ENCODE measurements at places on chromosomes 4 and X.

GRCh38 chr4:25919676-25920075 lies 5.7 kb downstream of the SMIM20 start:
- no peak for DNase-seq

- no peak for DNase-seq
Measured at GRCh38 chrX:13495232-13495631, 74.2 kb upstream of the EGFL6 start.

DNA sequence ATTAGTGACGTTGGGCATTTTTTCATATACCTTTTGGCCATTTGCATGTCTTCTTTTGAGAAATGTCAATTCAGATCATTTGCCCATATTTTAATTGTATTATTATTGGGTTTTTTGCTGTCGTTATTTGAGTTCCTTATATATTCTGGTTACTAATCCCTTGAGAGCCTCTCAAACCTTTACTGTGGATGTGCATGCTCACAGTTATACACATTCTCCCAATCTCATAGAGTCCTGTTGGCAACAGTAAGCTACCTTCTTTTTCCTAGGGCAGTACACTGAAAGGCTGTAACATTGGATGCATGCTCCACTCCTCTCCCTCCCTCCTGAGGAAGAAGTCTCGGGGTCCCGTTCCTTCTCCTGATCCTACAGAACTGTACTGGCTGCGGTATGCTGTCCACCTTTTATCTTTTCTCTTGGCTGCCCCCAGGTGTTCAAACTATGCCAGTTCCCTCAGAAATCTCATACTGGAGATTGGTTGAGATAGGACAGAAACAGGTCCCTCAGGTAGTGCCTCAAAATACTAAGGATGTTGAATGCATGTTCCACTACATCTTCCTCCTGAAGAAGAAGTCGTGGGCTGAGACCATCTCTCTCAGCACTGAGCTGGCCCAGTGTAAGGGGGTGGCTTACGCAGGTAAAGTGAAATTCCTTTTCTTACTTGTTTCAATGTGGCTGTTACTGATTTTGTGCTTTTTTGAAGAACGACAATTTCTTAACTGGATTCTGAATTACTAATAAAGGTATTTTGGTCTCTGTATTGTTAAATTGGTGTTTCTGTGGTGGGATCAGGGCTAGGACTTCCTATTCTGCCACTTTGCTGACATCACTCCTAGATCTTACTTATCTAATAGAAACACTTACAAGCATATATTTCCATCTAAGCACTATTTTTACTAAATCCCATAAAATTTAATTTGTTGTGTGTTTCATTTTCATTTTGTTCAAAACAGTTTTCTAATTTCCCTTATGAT lies 145.4 kb upstream of the HUWE1 start:
- peak; percentile 22 for DNase-seq

DNA sequence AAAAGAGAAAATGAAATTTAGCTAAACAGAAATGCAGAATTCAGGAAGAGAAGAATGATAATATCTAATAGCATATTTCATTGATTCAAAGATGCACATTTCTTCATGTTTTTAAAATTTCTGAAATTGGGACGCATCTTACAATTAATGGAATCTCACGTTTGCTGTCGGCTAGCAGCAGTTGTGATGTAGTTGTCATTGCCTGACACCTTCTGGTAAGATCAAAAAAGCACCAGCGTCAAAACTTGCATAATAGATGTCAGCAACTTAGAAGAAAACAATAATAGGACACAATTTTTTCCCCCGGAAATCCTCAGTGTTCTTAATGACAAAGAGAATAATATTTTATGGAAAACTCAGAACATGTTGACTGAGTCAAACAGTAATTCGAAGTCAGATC lies 29.8 kb upstream of the SLC7A3 start:
- no peak for DNase-seq

GRCh38 chrX:44400588-44400987 lies 57.1 kb upstream of the EFHC2 start:
- DNase-seq: no peak

DNA sequence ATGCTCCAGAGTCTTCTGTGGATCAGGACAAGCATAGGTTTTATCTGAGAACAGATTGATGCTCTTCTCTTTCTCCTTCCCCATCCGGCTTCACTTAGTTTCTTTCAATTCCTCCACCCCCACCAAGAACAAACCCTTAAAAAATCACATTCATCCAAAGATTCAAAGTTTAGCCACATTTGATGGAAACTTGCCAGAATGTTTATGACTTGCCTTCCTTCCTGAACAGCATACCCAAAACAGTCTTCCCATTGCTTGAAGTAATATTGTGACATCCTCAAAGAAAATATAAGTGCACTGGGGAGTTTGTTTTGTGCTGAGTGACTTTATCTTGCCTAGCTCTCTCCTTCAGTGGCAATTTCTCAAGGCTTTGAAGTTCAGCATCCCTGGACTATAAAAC lies 83.0 kb downstream of the MAGEB17 start:
- no peak for DNase-seq

GRCh38 chr4:184751585-184751956 lies 17.7 kb upstream of the CENPU start:
- no peak for DNase-seq

DNA sequence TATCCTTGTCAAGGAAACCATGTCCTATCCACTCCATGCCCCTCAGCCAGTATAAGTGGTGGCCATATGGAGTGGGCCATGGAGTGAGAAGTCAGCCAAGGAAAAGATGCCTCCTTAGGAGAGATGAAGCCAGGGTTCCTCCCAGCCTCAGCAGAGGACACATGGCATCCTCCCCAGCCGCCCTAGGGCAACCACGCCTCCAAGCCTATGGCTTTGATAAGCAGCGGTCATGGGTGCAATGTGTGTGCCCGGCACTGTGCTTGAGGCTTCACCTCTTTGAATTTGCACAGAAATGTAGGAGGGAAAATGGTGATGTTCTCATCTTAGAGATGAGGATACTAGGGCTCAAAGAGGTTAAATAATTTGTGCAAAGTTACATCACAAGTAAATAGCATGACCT lies 34.6 kb upstream of the TBC1D14 start:
- no peak for DNase-seq

DNA sequence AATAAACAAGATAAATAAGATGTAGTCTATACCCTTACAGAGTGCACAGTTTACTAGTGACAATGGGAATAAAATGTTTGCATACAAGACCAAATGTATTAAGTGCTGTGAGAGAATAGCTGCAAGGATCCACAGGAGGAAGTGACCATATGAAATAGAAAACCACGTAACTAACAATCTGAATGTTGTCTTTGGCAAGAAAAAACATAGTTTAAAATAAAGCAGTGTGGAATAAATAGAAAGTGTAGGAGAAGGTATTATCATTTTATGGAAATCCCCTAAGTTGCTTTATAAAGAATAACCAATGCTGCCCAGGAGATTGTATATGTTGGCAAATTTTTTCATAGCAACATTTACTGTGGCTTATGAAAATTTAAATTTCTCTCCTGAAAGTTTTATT lies 116.1 kb downstream of the PCDH7 start:
- no peak for DNase-seq

- DNase-seq: no peak
Measured at GRCh38 chr4:174135530-174135929, 147.9 kb downstream of the FBXO8 start.

GRCh38 chr4:181938631-181939030 lies 304.6 kb upstream of the TENM3 start:
- DNase-seq: no peak

DNA sequence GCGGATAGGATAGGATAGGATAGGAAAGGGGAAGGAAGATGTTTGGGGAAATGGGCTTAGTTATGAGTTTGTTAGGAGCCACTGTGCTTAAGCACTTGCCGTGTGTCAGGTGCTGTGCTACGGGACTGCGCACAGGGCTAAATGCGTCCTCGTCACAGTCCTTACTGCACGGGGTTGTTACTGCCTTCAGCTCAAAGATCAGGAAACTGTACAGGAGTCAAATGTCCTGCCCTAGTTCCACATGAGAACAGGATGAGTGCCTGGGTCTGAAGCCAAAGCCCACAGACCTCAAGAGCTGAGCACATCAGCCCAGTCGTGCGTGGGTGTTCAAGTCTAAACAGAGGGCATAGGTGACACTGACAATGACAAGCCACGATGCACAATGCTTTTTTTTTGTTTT lies 15.0 kb downstream of the ACSL1 start:
- DNase-seq: no peak

DNA sequence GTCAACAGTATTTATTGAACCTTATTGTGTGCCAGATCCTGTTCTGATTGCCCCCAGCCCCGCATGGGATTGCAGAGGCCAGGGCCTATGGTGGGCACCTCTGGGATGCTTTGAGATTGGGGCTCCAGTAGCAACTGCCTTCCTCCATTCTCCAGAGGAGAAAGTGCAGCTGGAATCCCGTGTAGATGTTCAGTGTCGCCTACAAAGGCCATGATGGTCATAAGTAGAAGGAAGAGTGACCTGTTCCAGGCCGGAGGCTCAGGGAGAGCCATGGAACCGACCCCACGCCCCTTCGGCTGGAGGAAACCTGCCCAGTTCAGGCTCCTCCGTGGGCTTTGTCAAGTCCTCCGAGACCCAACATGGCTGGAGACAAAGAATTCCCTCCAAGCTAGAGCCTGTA lies 287.5 kb downstream of the FBXW7 start:
- DNase-seq: no peak

DNA sequence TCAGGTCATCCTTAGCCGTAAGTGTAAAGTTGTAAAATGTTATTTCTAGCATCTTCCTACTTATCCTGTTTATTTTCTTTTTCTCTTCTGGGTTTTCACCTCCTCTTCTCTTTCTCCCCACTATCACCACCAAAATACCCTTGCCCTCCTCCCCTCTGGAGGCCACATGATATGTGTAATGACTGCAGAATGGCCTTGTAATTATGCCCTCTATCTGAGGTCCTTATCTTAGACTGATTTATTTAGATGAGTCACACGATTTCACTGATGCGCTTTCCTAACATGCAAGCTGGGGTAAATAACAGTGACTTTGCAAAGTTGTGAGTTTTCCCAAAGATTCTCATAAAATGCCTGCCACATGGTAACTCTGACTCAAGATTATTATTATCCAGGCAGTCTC lies 231.8 kb upstream of the GPRIN3 start:
- DNase-seq: no peak

DNA sequence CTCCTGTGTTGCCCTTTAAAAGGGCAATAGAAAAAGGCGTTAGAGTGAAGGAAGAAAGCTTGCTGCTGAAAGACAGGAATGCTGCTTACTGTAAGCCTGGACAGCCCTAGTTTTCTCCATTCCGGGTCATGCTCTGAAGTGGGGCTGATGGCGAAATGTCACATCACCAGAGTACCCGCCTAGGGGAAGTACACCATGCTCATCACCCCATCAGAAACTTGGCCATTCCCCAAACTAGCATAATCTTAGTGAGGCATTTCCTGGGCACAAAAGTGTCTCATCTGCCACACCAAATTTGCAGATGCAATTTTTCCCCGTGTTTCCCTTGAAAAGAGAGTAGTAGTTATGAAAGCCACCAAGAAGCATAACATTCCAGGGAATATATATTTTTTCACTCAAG lies 47.8 kb upstream of the CAMK2D start:
- peak; percentile 68 for DNase-seq

- DNase-seq: no peak
Measured at GRCh38 chr4:114052227-114052626, 72.8 kb upstream of the ARSJ start.

GRCh38 chrX:72430405-72430968 lies 124.8 kb upstream of the CITED1 start:
- no peak for DNase-seq

- DNase-seq: no peak
Measured at GRCh38 chr4:74805601-74806000, 11.3 kb upstream of the BTC start.

DNA sequence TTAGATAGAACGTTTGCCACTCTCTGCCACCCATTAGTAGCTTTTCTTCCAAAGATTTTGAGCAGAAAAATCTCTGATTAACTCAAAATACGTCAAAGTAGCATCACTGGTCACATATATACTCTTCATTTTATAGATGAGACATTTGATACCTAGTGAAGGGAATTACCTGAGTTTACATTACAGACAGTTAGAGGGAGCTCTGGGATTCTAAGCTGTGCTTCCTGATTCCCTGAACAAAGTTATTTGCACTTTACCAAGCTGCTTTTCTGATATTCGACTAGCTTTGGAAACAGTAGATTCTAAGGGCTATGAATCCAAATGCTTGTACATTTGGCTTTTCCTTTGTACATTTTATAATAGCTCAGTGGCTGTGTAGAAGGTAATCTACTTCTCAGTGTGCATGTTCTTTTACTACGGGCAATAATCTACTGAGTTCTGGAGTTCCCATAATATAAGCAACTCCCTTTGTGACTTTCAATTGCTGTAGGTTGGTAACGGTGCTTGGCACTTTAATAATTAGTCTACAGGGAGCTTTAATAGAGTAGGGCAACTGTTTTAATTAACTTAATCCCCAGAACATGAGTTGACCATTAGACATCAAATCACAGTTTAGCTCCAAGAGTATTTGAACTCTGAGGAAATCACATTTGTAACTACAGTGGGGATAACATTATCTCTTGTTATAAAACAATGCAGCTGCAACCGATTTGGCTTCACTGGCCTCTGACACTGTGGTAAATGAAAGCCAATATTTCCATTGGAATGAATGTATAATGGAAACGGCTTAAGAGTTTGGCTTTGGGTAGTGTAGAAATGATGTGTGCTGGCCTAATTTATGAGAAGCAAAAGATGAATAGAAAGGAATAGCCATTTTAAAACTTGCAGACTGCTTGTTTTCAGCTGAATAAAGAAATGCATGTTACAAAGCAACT lies 1602.4 kb downstream of the STIM2 start:
- DNase-seq: no peak

DNA sequence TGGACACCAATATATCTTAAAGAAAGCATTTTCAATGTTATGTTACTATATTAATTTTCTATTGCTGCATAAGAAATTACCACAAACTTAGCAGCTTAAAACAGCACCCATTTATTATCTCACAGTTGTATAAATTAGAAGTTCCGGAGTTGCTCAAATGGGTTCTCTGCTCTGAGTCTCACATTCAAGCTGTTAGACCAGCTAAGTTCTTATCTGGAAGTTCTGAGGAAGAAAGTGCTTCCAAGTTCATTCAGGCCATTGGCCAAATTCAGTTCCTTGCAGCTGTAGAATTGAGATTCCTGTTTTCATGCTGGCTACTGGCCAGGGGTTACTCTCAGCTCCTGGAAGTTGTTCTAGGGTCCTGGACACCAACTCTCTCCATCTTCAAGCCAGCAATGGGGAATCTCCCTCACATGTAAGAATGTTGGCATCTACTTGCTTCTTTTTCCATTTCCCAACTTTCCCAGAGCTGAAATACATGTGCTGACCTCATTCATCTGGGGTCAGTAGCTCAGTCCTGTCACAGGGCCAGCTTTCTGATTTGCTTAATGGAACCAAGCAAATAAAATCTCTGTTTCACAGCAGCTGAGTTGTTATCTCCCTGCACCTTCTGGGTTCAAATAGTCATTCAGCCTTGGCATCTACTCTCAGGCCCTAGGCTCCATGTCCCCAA lies 99.6 kb upstream of the INTU start:
- no peak for DNase-seq

Data from CD4-positive, alpha-beta T cell treated with Interleukin-15 for 1 hour (primary cell).